ENCODE measurements at places on chromosomes 4 and X.

DNA sequence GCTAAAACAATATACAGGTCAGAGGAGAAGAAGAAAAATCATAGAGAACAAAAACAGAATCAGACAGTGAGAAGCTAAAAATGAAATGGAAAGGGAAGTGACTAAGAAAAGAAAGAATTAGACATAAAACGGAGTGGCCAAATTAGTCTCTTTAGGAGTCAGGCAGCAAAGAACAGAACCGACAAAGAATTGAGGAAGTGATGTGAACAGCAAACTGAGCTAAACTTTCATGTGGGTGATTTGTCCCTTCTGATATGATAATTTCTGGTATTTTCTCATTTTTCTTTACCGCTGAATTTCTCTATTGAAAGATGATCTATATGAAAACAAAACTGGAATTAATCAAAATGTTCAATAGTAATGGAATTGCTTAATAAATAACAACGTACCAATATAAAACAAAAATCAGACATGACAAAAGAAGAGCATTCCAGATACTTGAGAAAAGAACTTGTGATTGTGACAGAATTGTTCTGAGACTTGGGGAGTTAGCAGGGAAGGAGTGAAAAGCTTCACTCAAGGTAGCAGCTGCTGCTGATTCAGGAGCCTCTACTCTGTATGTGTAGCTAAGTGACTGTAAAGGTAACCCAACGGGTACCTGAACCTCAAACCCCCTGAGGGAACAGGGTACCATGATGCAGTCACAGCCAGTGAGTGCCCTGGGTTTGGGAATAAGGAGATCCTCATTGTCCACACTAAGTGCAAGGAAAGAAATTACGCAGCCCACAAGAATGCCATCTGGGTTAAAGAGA lies 8.8 kb downstream of the TAPT1 start:
- DNase-seq, result no peak

DNA sequence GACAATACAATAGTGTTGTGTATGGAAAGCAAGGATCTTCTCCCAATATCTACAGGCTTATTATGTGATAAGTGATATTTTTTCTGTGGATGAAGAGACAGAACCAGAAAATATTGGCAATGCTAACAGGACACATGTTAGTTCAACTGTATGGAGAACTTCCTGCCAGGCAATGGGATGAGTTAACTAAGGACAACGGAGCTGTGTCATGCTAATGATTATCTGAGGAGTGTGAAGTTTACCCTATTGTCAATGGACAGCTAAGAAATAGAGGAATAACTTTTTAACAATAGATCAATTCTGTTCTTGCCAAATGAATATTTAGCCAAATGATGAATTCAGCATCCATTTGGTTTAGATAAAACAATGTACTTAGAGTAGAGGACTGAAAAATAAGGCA lies 180.0 kb downstream of the GALNTL6 start:
- no peak for DNase-seq

GRCh38 chrX:7545564-7545963 lies 297.4 kb upstream of the VCX start:
- no peak for DNase-seq

GRCh38 chr4:72352711-72353110 lies 216.3 kb downstream of the ADAMTS3 start:
- DNase-seq, result peak; percentile 23

DNA sequence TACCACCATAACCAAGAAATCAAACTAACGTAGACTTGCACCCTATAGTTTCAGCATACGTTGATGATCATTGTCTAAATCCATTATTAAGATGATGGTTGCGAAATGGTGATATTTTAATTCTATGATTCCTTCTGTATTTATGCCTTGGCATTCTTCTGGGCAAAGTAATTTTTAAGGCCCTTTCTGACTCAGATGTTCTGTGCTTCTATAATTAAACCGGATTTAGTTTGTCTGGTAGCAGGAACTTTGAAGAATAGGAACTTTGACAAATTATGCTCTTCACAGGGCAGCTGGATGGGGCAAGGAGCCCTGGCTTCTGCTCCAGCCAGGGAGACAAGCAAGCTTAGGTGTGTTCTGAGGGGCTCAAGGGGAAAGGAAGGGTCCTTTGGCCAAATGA lies 23.8 kb upstream of the PLAC1 start:
- DNase-seq, result no peak

- DNase-seq, result no peak
These were observed 295.4 kb upstream of the FAM241A start for GRCh38 chr4:111849746-111850284.

DNA sequence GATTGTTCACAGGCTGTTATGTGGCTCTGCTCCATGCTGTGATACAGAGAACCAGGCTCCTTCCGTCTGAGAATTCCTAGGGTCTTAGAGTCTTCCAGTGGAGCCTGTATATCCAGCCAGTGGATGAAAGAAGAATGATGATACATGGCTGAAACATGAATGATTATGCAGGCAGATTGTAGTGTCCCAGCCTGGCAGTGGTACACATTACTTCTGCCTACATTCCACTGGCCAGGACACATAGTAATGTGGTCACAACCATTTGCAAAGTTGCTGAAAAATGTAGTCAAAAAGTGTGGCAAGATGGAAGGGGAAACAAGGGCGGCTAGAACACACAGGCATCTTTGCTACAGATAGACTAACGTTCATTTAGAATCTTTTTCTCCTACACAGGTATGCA lies 4.5 kb upstream of the GBA3 start:
- peak; percentile 20 for DNase-seq

- no peak for DNase-seq
These were observed 1197.7 kb downstream of the C4orf33 start for GRCh38 chr4:130293692-130294091.

- DNase-seq, result peak; percentile 44
These were observed 72.5 kb upstream of the EMCN start for GRCh38 chr4:100590325-100590724.

GRCh38 chr4:55768291-55768690 lies 51.3 kb upstream of the EXOC1L start:
- peak; percentile 96 for DNase-seq

GRCh38 chrX:101359966-101360365 lies 11.4 kb upstream of the TIMM8A start:
- peak; percentile 36 for DNase-seq

- peak; percentile 27 for DNase-seq
These were observed 59.7 kb downstream of the SMAD1 start for GRCh38 chr4:145541346-145541745.

- no peak for DNase-seq
These were observed 22.2 kb downstream of the PSAPL1 start for GRCh38 chr4:7412554-7412912.

- no peak for DNase-seq
These were observed 288.5 kb downstream of the FBXW7 start for GRCh38 chr4:152247271-152247975.

Data from cardiac fibroblast (primary cell).